ENCODE measurements at places on chromosomes 13 and 19.

DNA sequence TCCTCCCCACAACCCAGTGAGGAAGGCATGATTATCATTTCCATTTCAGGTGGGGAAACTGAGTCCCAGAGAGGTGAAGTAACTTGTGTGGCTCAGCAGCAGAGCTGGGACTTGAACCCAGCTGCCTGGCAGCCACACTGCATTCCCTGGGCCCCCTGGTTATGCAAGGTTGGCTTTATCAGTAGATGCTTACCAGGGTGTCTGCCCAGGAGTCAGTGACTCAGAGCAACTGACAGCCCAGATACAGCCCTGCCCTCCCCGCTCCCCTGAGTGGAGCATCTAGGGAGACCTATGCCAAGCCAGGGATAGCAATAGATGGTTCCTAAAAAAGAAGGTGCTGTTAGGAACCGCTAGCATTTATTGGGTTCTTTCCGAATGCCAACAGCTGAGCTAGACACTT lies 5.9 kb downstream of the IGLON5 start:
- DNase-seq = no peak

- peak; percentile 62 for DNase-seq
Measured at GRCh38 chr13:66994097-66994496, 236.0 kb downstream of the PCDH9 start.

DNA sequence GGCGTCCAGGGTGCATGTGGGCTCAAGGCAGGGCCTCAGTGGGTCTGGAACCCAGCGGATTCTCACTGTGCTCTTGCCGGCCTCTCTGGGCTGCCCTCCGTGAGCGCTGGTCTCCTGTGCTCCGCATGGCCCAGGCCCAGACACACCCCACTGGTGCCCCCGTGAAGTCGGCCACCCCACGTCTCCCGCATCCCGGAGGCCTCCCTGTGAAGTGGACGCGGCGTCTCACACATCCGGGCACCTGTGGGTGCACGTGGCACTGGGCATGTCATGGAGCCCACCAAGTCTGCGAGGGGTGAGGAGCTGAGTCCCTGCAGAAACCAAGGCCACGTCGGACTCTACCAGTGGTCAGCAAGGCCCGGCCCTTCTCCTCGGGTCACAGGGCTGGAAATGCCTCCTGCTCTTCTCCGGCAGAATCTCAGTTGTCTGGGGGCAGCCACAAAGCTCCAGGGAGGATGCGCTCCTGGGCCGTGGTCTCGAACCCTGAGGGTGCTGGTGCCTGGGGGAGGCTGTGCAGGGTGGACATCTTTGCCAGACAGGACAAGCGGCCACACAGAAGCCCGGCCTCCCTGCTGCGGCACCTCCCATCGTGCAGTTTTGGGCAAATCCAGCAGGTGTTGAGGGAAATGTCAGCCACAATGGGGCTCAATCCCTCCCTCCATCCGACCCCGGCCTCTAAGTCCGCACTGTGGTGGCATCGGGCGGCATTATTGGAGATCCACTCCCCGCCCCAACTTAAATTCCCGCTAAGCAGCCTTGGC lies 2.2 kb downstream of the C13orf46 start:
- DNase-seq = no peak

DNA sequence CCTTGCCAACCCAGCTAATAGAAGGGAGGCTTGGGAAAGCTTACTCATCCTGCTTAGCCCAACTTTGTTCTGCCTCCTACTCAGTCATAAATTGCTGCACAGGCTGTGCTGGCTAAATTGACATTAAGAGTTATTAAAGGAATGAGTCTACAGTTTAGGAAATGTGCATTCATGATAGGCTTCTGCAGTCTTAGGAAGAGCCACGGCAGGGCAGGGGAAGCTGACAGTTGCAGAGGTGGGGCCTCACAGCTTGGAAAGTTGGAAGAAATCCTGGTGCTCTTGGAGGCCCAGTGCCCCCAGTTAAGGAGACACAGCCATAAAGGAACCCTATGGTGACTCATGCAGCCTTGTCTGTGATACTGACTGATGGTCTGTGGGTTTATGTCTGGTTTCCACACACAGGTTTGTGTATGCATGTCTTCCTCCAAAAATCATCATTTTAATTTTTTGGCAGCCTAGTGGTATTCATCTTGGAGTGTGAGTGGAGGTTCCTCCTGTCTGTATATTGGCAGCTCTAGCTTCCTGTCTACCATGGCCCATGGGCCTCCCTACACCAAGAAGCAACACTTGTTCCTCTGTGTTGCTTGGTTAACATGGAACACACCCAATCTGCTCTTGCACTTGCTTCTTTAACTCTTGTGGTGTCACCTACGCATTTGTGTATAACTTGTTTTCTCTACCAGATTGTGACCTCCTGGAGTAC lies 135.0 kb upstream of the KL start:
- peak; percentile 11 for DNase-seq

GRCh38 chr19:40519352-40520322 lies 52.8 kb downstream of the SPTBN4 start:
- peak; percentile 48 for DNase-seq

Data from fibroblast of skin of back (primary cell).